ENCODE measurements at places on chromosomes 13 and 19. TPM values are rescaled to one million over a fixed set of nuclear protein-coding genes. Genes with fewer than 3 reads are reported as not detected.

LRRC8E gene
- total RNA-seq: 41.6 TPM

KLK7 gene
- 418 TPM for total RNA-seq

LILRB4 gene
- not detected for total RNA-seq

PTH2 gene
- not detected for total RNA-seq

DIRAS1 gene
- 4.5 TPM for total RNA-seq

CGB2 gene
- not detected for total RNA-seq

CFAP97D2 gene
- total RNA-seq: not detected

IZUMO2 gene
- total RNA-seq: not detected

IFNL1 gene
- total RNA-seq: not detected

SLC10A2 gene
- not detected for total RNA-seq

ADGRE2 gene
- 14.3 TPM for total RNA-seq

SLC15A1 gene
- 64.3 TPM for total RNA-seq

REEP6 gene
- total RNA-seq: 11.8 TPM

TMEM145 gene
- 4.2 TPM for total RNA-seq

SLITRK6 gene
- total RNA-seq: 14.6 TPM

ATP11A gene
- total RNA-seq: 31.4 TPM

ATCAY gene
- not detected for total RNA-seq

SBNO2 gene
- 43.7 TPM for total RNA-seq

PTPRH gene
- not detected for total RNA-seq

PRODH2 gene
- total RNA-seq: not detected

TTYH1 gene
- total RNA-seq: 20.4 TPM

ZNF221 gene
- total RNA-seq: 3.0 TPM

ZNF525 gene
- 6.4 TPM for total RNA-seq

SHC2 gene
- total RNA-seq: 17.3 TPM

CYTH2 gene
- 54.9 TPM for total RNA-seq

C2CD4C gene
- 0.13 TPM for total RNA-seq

MISP3 gene
- 17.4 TPM for total RNA-seq

FGF22 gene
- 10.4 TPM for total RNA-seq

DZIP1 gene
- 1.5 TPM for total RNA-seq

OR4F17 gene
- total RNA-seq: not detected

NLRP5 gene
- total RNA-seq: not detected

LHB gene
- total RNA-seq: not detected

LRRC63 gene
- not detected for total RNA-seq

KLF1 gene
- total RNA-seq: not detected

ZNF497 gene
- total RNA-seq: 2.4 TPM

LPAR6 gene
- 26.0 TPM for total RNA-seq

CILP2 gene
- 0.15 TPM for total RNA-seq

MAMSTR gene
- total RNA-seq: 0.57 TPM

All from suprapubic skin (tissue), 4 donors.